Esophagus mucosa (tissue), 1 donor: ENCODE measurements at places on chromosomes 4 and X.

DNA sequence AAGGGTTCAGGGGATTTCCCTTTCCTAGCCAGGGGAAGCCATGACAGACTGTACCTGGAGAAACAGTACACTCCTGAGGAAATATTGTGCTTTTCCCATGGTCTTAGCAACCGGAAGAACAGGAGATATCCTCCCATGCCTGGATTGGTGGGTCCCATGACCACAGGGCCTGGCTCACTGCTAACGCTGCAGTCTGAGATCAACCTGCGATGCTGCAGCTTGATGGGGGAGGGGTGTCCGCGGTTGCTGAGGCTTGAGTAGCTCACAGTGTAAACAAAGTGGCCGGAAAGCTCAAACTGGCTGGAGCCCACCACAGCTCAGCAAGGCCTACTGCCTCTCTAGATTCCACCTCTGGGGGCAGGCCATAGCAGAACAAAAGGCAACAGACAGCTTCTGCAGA, 819.5 kb downstream of the TECRL start:
- ATAC-seq, result no peak

- ATAC-seq, result no peak
These were observed 14.6 kb downstream of the HMX1 start for GRCh38 chr4:8856835-8857621.

GRCh38 chr4:6710282-6710681, 617 bp upstream of the MRFAP1L1 start:
- ATAC-seq, result no peak

GRCh38 chr4:176864238-176864637, 71.5 kb upstream of the VEGFC start:
- no peak for ATAC-seq

GRCh38 chr4:10087152-10087791, 29.3 kb downstream of the WDR1 start:
- no peak for ATAC-seq

DNA sequence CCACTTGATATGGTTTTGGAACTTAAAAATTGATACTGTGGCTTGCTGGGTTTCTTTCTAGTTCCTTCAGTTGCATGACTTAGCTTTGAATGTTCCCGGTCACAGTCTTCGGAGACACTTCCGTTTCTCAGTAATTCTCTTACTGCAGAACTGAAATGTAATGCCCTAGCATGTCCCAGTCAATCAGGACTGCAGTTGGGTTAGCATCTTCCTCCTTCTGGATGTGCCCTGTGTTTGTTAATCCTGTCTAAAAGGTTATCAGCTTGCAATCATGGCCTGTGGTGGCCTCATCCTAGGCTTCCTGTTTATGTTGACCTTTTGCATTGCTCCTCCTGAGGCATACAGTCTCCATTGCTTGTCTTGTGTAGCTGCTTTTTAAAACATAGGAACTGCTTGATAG, 275.9 kb downstream of the ARHGAP10 start:
- ATAC-seq, result peak; percentile 52

DNA sequence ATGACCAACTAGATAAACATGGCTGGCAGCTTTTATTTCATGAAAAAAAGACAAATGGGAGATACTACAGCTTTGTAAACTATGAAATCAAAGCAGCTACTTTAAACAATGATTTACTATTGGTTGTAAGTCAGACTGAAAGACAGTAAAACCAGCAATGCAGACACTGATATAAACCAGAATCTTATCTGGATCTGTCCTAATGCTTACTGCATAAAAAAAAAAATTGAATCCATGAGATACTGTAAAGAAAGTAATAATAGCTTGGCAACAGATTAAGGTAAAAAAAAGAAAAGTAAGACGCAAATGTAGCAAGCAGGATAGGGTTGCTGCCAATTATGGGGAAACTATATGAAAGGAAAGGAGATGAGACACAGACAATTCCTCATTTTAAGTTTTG, 7.3 kb downstream of the LCORL start:
- ATAC-seq, result no peak

- no peak for ATAC-seq
These were observed 35.1 kb downstream of the GEMIN8 start for GRCh38 chrX:13994536-13995080.

GRCh38 chr4:184419976-184420375, 54.4 kb downstream of the IRF2 start:
- ATAC-seq, result no peak

GRCh38 chr4:86934771-86935565, at the start of gene AFF1:
TSS of gene AFF1 (plus strand) at chr4:86935011. CDS start at chr4:86948534, 13,523 bp downstream.
- ATAC-seq, result peak; percentile 92

DNA sequence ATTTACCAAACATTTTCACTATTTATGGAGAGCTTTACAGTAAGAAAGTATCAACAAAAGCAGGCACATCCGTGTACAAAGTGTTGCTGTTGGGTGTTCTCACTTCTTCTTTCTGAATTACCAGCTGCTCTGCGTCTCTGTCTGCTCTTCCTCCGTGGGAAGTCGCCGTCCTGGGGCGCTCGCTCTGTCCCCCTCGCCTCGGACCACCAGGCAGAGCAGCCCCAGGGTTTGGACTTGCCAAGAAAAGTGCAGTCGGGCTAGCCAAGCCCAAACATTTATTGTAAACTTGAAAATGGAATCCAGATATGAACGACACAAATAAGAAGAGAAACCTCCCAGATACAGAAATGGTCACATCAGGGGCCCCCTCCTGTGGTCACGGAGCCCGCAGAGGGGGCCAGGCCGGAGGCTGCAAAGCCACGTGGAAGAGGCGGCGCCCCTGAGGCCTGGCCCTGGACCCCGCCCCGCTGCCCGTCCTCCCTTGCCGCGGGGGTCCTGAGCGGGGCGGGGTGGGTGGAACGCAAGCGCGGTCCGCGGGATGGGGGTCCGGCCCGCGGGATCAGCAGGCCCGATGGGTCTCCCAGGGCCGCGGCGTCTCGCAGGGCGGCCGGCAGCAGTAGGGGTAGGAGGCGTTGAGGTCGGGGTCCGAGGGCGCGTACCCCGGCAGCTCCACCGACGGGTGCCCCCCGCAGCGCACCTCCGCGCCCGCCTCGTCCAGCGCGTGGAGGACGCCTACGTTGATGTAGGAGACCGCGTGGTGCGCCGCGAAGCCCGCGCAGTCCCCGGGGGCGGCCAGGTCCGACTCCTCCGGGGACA, 1.5 kb downstream of the TMEM271 start:
- ATAC-seq, result no peak

GRCh38 chr4:8703401-8703696, 110.8 kb downstream of the CPZ start:
- ATAC-seq, result no peak

- ATAC-seq, result no peak
These were observed 5.5 kb upstream of the ING2 start for GRCh38 chr4:183499389-183499788.

GRCh38 chrX:107658660-107659059, 30.4 kb downstream of the PRPS1 start:
- ATAC-seq, result no peak

DNA sequence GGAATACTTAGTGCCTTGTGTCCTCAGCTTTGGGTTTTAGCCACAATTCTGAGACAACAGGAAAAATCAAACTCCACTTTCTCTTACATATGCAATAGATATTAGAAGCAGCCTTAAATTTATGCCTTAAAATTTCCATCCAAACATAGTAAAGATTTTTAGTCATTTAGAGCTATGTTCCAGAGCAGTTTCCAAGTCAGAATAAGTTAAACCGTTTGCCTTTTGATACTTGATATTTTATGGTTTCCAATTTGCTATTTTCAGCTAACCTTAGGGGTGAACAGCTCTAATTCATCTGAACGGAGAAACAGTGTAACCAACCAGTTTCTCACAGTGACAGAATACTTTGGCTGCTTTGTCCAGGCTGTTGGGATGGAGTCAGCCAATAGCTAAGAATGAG, 125.8 kb upstream of the RXFP1 start:
- no peak for ATAC-seq

DNA sequence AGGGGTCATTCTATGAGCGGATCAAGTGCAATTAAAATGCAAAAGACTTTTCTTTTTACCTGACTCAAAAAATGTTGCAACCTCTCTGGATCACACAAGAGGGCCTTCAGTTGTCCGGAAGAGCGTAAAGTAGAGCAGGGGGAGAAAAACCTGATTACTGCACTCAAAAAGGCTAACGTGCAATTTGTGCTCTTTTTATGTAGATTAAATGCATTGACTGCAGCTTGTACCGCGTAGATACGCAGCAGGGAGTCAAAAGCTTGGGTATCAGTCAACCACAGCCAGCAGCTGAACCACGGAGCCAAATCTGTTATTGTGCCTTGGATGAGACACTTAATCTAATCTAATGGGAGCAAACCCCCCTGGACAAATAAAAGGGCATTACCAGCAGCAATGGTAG, 107.3 kb upstream of the RAI2 start:
- no peak for ATAC-seq

GRCh38 chr4:187289371-187289770, 565.7 kb upstream of the FAT1 start:
- ATAC-seq, result no peak

- no peak for ATAC-seq
These were observed 125.8 kb downstream of the PPEF1 start for GRCh38 chrX:18833071-18833731.

DNA sequence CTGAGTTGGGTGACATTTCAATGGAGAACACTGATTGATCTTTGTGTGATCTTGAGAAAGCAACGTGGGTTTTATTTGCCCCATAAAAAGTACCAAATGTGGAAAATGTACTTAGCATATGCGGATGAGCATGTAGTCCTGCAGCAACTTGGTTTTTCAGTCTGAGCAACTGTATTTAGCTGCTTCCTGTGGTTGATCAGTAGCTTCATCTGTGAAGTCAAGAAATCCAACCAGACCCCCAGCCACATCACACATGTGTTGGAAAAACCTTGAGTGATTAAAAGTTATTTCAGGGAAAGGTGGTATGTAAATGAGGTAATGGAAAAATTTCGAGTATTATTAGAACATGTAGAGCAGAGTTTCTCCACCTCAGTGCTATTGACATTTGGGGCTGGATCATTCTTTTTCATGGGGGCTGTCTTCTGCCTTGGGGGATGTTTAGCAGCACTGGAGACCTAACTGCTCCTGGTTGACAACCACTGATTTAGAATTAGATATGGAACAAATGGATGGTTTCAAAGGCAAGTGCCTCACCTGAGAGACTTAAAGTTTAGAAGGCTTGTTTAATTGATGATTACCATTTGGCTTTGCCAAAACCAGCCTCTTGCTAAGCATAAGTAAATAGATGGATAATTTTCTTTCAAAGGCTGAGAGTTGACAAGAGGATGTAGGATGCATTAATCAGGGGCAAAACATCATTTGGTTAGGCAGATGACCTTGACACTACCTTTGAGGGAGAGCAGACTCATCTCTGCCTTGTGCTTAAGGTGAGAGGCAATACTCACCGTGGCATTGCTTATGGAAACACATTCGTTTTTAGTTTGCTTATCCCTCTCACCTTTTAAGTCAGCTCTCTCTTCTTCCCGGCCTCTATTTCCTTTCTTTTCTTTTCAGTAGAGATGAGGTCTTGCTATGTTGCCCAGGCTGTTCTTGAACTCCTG, 193.0 kb upstream of the RPS6KA3 start:
- ATAC-seq, result no peak

DNA sequence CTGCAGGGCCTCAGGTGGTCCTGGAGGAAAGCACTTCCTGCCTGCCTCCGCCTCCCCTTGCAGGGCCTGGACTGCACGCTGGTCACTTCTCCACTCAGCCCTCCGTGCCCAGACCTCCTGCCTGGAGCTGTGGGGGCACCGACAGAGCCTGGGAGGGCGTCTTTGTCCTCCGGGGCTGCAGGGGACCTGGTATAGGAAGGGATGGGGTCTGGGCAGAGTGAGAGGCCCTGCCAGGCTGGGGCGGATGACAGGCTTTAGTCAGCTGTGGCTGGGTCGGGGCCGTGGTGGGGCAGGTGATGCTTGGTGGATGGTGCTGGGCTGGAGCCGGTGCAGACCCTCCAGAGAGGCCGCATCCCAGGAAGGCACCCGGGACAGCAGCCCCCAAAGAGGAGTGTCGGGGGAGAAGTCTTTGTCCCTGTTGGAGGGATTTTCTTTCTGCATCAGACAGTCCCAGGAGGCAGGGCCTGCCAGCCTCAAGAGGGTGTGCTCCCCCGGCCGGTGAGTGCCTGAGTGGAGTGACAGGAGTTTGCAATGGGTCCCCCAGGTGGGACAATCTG, 1.3 kb downstream of the DOK7 start:
- no peak for ATAC-seq

DNA sequence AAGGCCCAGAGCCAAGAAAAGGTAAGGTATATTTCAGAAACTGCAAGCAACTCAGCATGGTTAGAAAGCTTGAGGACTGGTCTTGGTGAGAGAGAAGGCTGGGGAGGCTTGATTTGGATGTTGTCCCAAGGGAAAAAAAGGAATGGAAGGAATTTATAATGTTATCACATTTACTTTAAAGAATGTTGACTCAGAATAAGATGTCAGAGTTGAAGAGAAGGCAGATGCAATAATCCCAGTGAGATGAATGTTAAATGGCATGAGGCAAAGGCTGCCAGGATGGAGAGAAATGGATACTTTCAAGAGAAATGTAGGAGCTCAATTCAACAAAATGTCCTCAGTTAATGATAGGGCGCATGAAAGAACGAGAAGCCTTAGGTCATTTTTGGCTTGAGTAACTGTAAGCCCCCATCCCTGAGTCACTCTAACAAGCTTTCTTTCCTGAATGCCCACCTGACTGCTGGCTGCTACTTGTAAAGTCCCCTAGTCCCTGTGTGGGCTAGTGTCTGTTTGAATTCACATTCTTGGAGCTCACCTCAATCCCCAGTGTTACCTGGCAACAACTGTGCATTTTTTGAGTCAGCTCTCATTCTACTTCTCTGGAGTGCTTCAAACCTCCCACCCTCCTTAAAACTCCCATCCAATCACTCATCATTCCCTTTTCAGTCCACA, 103.0 kb upstream of the TAPT1 start:
- ATAC-seq, result no peak

DNA sequence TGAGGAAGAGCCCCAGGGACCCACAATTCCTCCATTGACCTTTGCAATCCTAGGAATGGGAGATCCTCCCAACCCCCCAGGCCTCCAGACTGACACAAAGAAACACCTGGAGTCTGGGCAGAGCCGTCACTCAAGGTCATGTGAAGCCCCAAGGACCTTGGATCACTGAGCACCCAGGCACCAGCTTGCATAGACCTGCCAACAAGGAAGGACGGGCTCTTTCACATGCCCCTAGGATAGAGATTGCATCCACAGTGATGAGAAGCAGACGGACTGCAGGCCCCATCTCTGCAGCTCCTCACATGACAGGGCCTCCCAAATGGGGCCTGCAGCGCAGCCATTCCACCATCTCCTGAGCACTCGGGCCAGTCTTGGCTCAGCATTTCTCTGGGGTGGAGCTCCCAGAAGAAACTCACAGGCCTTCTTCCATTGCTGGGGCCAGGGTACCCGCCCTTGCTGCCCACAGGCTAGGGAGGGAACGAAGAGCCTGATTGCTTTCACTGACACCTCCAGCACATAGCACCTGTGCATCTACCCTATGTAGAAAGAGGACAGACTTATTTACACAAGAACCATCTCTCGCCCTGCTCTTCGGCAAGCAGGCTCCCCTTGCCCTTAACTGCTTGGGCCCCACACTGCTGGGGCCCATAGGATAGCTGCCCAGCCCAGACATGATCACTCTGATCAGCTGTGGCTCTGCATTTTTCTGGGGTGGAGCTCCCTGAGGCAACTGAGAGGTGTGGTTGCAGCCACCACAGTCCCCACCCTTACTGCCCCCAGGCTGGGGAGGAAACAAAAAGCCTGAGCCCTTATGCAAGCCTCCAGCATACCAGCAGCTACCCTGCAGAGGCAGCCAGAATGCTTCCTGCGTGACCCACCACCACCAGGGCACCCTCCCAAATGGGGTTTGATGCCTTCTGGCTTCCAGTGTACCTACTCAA, 185.7 kb upstream of the ZCCHC13 start:
- ATAC-seq, result peak; percentile 71

- no peak for ATAC-seq
These were observed 15.5 kb downstream of the PAGE4 start for GRCh38 chrX:49844611-49845010.
